NCI-H1048 (cell line): ENCODE measurements at places on chromosomes 5 and 9.

DNA sequence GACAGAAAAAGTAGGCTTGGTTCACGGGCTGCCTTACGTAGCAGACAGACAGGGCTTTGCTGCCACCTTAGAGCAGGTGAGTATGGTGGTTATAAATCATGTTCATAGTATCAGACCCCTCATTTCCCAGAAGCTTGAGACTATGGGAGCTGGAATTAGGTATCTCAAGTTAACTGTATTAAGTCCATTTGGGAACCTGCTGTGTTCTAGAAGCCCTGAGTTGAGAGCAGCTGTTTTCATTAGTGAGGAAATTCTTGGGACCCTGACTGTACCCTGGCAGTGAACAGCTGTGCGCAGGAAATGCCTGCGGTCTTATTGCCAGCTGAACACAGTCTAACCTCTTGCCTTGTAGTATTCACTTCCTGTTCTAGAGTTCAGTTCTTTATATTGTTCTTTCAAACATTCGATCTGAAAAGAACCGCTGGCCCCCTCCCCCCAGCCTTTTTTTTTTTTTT, 29.8 kb downstream of the UGCG start:
- DNase-seq, result no peak

GRCh38 chr9:113363336-113363735, 13.4 kb downstream of the HDHD3 start:
- no peak for DNase-seq

- no peak for DNase-seq
Observed at GRCh38 chr5:133384903-133385302, 227.4 kb downstream of the FSTL4 start.

- no peak for DNase-seq
Observed at GRCh38 chr5:126540631-126541030, 54.4 kb downstream of the ALDH7A1 start.

- DNase-seq, result no peak
Observed at GRCh38 chr5:123681061-123681460, 169.1 kb downstream of the CSNK1G3 start.

DNA sequence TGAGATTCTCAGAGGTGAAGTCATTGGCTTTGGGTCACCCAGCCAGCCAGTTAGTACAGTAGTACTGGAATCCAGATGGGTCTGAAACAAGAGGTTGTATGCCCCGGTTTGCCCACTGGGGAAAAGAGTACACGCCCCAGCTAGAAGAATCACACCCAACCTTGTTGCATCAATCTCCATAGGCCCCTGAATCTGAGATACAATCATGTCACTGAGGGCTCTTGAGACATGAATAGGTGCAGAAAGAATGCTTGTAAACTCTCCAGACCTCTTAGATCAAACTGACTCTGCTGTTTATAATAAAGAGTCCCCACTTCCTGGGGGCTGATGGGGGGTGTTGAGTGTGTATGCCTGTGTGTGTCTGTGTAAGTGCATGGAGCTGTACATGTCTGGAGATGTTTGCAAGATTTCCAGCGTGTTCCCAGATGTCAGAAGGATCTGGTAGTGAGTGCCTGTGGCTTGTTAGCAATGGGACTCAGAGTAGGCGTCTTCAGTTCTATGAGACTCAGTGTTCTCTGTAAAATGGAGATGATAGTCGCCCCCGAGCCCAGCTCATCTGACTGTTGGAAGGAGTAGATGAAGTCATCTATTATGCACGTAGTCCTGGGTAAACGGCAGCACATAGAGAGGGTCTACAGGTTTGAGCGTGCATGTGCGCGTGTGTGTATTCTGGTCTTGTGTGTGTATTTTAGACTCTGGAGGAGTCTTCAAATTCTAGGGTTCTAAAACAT, 48.2 kb downstream of the COL27A1 start:
- DNase-seq, result no peak

GRCh38 chr9:19787672-19788071, 1.2 kb downstream of the SLC24A2 start:
- DNase-seq, result no peak

- no peak for DNase-seq
Observed at GRCh38 chr9:32899181-32899580, 102.2 kb downstream of the APTX start.

DNA sequence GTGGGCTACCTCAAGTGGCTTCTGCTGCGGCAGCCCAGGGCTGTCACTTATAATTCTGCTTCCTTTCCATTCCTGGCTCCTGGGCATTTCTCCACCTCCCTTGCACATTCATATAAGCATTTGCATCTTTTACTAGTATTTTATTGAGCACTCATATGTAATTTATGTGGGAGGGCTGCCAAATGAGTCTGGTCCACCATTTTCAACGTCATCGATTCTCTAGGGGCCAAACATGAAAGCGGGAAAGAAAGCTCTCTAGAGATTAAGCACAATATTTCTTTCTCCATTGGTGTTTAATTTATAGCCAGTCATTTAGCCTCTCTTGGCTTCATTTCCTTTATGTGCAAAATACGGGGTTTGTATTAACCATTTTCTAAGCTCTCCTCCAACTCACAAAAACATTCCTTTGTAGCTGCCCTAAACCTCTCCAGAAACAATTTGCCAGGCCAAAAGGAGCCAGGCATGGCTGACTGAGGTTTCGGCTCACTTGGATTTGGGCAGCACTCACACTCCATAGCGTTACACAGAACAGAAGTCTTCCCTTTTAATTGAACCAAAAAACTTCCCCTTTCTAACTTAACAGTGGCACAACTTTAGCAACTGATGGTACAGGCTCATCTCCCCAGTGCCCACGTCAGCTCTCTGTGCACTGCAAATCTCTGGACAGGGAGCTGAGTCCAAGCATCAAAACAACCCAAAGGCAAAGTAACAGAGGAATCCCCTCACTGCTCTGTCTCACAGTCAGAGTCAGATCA, 183.5 kb downstream of the ROR2 start:
- no peak for DNase-seq

DNA sequence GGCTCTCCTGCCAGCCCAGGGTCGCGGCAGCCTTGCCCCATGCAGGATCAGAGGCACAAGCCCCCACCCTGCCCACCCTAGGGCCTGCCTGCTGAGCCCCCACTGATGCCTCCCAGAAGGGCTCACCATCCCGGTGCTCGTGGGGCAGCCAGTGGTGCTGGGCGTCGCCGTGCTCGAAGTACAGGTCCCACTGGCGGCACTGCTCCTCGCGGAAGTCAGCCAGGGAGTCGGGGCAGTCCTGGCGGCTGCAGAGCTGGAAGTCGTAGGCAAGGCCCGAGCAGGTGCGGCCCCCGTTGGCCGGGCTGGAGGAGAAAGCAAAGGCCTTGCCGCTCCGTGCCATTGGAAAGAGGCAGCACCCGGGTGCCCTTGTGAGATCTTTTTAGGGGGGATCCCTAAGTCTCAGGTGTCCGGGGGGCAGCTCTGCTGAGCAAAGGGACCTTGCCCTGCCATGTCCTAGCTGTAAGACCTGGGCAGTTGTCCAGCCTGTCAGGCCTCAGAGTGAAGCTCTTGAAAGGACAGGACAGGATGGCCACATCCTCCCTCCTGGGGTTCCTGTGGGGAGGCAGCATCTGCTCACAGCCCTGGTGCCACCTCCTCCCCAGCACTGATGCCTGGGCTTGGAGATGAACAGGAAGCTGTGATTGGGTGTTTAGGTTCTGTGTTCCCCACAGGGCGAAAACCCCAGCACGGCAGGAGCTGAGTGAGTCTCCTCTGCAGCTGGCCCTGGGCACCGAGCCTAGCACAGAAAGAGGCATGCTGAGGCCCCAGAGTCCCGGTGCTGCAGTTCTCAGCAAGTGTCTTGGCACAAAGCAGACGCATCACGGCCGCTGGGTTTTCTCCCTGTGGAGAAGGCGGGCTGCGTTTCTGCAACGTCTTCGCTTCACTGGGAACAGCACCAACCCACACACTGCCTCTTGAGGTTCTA, 77.7 kb downstream of the ZNF354C start:
- no peak for DNase-seq

DNA sequence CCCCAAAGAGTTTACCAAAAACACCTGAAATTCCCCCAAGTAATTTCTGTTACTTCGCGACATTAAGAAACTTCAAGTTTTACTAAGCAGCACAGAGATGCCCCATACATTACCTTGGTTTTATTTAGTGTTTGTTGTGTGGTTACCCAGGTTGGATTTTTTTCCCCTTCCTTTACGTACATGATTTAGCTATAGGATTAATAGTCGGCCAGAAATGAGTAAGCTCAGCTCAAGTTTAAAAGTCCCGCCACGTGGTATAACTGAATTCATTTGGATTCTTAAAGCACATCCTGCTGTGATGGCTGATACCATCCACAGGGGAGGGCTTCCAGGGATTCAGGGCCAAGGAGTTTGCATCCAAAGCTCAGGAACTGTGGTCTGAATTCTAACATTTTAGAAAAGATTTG, 75.9 kb downstream of the DAP start:
- no peak for DNase-seq

DNA sequence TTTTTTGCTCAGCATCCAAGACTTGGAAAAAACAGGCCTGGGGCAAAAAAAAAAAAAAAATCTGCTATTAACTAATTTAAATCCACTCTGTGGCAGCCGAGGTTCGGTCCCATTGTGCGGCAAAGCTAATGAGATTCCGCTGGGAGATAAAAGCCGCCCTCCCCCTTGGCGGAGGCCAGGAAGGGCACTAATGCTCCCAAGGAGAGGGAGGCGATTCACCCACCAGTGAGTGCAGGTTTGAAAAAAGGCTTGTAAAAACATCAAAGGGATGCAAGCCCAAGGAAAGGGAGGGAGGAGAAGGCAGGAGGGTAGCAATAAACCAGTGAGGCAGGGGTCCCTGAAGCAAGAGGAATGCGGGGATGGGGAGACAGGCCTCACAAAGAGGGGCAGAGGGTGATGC, 129.5 kb upstream of the RAPGEF1 start:
- no peak for DNase-seq
